ENCODE measurements at places on chromosomes 2 and 18.
A peak's percentile ranks its signal among the peaks of the same experiment; 100 is the strongest.

DNA sequence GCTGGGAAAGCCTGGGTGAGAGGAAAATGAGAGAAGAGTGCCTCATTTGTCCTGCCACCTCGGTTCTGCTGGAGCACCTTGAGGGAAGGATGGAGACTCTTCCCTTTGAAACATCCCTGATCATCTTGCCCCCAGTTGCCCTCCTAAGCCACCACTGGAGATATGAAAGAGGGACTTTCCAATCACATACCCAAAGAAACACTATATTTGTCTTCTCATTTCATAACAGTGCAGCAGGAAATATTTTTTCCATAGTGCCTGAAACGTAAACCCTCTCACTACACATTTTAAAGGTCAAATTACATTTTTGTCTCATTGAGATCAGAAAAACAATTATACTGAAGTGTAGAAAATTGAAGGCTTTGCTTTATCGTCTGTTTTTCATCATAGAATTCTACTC is 63.3 kb downstream of the KCTD18 start:
- no peak for DNase-seq

DNA sequence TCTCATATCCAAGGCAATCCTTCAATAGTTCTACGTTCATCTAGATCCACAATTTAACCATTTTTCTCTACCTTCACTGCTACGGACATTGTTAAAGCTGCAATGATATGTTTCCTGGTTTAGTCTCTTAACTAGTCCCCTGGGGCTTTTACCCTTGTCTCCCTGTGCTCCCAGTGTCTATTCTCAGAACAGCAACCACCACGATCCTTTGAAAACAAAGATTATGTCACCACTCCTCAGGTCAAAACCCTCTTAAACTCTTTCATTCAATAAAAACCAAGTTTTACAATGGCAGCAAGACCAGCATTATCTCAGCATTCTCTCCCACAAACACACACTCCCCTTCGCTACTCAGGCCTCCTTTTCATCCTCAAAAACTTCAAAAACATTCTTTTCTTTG is 298.2 kb upstream of the CHST9 start:
- no peak for DNase-seq

- no peak for DNase-seq
Measured at GRCh38 chr2:218827701-218828476, 3.7 kb downstream of the PRKAG3 start.

DNA sequence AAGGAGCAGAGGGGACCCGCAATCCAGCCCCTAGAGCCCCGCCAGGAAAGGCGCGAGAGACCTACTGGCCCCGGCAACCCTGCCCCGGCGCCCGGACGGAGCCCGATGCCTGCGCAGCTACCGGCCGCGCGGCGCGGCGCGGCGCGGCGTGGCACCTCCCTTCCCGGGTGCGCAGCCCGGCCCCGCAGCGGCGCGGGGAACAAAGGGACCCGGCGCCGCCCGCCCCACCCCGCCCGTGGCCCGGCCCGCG is 307 bp downstream of the CDH2 start:
- no peak for DNase-seq

- no peak for DNase-seq
Measured at GRCh38 chr2:12536976-12537375, 179.8 kb upstream of the TRIB2 start.

GRCh38 chr18:11859903-11860407 is 8.7 kb downstream of the CHMP1B start:
- DNase-seq, result peak; percentile 67

- peak; percentile 59 for DNase-seq
Measured at GRCh38 chr2:118309946-118310680, 221.8 kb downstream of the INSIG2 start.

GRCh38 chr2:143148757-143149156 is 19.5 kb downstream of the ARHGAP15 start:
- DNase-seq, result no peak

DNA sequence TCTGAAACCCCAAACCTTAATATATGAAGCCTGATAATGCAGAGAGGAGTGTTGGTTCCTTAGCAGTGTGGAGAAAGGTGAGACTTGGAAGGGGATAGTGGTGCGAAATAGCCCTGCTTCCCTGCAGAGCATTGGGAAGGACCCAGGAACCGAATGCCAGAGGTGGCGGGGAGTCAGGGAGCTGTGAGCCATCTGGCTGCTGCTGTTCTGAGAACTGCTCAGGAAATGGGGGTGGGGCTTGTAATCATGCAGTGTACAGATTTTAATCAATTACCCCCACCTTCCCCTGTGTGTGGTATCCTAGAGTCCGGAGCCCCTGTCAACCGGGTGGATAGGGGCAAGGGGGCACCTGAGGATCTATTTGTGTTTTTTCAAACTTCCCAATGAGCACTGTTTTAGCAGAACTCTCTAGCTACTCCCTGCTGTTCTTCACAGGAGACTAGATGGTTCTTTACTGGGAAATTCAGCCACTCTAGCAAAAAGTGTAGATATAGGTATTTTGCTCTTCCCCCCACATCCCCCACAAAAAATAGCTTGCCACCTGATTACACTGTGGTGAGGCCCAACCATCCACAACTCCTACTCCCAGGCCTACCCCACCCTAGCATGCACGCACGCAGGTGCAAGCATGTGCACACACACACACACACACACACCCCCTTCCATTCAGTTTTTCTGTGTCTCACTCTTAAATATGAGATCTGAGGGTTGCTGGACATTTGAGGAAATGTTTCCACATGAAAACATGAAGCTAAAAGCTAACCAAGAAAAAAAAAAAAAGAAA is 30.1 kb upstream of the MBOAT2 start:
- peak; percentile 41 for DNase-seq

GRCh38 chr2:62663411-62663810 is 42.1 kb upstream of the EHBP1 start:
- peak; percentile 96 for DNase-seq

DNA sequence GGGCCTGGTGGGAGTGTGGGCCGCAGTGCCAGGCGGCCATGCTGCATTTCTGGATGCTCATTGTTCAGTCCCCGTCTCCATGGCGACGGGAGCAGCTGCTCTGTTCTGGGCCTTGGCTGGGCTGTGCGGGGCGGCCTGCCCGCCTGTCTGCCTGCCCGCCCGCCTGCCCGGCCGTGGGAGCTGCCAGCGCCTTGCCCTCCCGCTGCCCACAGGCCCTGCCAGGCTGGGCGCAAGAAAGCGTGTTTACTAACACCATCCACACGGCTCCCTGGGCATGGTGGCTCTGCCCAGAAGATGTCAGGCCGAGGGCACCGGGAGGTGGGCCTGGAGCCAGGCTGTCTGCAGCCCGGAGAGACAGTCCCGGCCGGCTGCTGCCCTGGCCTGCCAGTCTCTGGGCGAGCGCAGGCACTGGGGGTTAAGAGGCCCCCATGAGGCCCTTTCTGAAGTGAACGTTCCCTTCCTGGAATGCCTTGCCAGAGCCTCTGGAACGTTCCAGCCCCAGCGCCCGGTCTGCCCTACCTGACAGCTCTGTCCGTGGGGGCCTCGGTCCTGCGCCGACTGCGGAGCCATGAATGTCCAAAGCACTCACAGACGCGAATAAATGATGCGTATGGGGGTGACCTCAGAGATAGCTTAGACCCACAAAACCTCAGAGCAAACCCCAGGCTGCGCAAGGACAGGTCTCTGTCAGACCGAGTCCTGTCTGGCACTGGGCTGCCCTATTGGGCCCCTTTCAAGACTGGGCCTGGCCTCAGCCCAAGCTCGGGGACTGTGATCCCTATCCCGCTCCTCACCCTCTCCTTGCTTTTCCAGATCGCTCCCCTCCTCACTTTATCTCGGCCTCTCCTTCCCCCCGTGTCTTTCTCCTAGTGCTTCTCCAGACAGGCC is 44.3 kb downstream of the MYCN start:
- no peak for DNase-seq

DNA sequence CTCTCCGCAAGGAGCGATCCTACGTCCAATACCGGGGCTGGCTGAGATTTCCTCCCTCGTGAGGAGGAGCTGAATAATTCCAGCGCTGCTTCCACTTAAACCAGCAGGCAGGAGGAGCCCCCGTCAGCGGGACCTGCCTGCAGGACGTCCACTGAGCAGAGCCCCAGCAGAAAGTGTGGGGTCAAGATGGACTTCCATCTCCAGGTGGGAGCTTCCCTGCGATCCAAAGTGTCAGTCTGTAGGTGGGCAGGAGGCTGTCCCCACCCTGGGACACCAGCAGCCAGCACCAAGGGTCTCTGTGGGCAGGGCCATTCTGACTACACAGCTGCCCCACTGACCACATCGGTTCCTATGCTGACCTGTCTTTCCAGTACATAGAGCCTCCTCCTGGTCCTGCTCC is 462 bp upstream of the OTOS start:
- no peak for DNase-seq
